ENCODE measurements at places on chromosomes 16 and 17.
A peak's percentile ranks its signal among the peaks of the same experiment; 100 is the strongest.

DNA sequence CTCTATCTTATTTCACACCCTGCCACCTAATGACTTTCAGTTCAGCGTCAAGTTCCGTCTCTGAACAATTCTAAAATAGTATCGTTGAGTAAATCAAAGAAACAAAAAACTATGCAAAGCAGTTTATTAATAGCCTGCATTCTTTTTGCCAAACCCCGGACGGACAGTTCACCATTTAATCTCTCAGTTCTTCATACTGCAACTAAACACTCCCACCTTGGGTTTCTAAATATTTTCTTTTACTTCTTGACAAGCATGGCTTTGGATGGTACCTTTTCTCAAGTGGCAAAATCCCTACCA is 1.2 kb downstream of the MYH11 start:
- DNase-seq: no peak

DNA sequence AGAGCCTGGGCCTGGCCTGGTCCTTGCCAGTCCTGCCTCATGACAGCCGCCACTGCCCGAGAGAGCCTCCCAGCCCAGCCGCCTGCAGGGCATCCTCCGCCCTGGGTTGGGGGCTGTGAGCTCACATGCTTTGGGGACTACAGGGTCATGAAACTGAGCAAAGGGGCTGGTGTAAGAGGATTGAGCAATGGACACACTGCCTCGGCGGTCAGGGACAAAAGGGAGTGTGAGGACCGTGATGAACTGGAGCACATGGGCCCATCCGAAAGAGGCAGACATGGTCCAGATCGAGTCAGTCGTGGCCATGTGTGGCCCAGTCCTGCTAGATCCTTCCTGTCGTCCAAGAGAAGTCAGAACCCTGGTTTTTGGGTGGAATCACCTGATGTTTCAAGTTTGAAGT is 52.3 kb downstream of the GSG1L start:
- DNase-seq: no peak

- DNase-seq: no peak
Measured at GRCh38 chr17:304461-304860, 48.1 kb downstream of the RPH3AL start.

DNA sequence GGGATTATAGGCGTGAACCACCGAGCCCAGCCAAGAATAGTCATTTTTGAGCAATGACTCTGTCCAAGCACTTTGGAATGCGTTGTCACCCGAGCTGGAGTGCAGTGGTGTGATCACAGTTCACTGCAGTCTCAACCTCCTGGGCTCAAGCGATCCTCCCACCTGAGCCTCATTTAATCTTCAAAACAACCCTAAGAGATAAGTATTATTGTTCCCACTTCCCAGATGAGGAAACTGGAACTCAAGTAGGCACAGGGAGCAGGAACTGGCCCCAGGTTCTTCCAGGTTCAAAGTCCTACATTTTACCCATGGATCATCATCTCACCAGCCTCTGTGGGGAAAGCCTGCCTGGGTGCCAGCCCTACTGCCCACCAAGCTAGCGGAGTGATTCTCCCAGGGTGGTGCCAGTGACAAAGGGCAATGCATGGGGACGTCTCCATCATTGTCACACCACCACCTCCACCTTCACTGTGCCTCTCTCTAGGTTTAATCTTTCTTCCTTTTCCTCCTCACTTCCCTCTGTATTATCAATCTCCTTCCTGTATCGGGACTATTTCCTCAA is 11.3 kb upstream of the RNF157 start:
- no peak for DNase-seq

- DNase-seq: no peak
Measured at GRCh38 chr16:85174871-85175723, 62.8 kb upstream of the CIBAR2 start.

- DNase-seq: no peak
Measured at GRCh38 chr17:42141382-42141781, 13.4 kb downstream of the RAB5C start.

GRCh38 chr17:19534562-19535149 is 1.0 kb downstream of the SLC47A1 start:
- no peak for DNase-seq

DNA sequence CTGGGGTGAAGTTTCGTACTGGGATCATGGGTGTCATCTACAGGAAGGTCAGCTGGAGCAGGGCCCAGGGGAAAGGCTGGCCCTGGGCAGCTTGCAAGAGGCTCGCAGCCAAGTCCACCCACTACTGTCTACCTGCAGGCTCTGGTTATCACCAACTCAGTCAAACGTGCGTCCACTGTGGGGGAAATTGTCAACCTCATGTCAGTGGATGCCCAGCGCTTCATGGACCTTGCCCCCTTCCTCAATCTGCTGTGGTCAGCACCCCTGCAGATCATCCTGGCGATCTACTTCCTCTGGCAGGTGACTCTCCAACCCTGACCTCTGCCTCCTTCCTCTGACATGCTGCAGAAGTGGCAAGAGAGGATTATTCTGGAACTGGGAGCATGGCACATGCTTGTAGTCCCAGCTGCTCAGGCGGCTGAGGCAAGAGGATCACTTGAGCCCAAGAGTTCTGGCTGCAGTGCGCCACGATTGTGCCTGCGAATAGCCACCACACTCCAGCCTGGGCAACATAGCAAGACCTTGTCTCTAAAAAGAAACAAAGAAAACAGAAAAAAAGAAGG is 29.2 kb downstream of the ABCC3 start:
- DNase-seq: no peak

- no peak for DNase-seq
Measured at GRCh38 chr17:73539166-73539565, 105.1 kb downstream of the SDK2 start.

DNA sequence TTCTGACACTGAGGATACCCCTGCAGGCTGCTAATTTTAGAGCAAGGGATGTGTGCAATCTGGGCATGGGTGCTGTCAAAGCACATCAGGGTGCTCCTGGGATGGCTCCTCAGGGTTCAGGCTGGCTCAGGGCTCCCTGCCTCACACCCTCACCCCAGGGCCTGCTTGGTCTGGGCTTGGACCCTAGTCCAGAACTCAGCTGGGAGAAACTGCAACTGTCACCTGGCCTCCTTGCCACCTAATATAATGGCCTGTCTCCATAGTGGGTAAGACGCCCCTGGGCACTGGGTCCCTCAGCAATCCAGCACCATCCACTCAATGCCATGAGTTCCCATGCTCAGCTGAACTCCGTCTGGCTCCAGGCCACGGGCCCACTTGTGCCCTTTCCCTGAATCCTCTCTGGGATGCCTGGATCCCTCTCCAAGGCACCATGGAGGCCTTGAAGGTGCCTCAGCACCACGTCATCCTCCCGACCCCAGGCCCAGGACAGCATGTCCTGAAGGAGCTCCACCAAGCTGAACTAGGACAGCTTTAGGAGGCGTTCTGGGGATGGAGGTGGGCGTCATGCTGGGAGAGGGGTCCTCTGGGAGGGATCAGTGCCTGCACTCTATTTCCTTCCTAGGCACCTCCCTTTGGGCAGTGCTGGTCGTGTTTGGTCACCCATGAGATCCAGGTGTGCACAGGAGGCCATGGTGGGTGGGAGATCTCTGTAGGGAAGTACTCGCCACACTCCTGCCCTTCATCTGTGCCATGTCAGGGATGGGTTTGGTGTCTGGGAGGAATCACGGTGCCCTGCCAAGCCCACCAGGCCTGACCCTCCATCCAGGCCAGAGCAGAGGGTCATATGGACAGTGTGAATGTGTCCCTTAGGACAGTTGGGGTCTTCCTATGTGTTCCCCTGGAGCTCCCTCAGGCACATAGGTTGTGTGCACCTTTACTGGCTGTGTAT is 1688.4 kb downstream of the TP53TG3F start:
- no peak for DNase-seq

- DNase-seq: no peak
Measured at GRCh38 chr16:68659412-68660358, 14.6 kb downstream of the CDH3 start.

DNA sequence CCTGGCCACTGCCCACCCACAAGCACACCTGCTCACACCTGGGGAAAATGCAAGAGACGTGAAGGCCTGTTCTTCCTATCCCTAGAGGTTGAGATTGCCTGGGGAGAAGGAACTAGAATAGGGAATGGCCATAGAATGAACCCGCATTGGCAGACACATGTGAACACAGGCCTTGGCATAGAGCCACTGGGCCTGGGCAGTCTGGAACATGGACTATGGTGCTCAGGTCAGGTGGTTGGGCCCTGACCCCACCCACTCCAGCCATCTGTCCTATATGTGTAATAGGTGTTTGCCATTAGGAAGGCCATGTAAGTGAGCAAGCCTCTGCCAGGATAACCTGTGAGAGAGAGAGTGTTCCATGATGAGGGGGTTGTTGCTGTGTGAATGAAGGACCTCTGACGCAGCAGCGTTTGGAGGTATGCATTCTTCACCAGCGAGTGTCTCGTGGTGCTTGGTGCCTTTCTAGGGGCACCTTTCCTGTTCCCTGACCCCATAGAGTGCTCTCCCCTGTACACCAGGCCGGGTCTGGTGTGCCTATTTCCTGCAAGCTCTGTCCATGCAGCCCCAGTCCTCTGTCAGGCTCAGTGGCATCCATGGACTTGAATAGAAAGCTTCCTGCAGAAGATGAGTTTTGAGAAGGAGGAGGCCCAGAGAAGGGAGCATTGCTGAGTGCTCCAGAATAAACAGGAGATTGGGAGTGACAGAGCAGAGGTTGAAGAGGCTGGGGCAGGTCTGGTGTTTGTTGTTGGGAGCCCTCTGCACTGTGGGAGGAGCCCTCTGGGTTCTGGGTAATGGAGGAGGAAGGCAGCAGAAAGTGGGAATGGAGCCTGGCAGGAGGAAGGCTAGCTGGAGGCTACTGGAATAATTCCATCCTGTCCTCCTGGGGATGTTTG is 15.6 kb downstream of the CTRL start:
- no peak for DNase-seq

GRCh38 chr17:79341222-79341780 is 266.7 kb downstream of the ENGASE start:
- DNase-seq: no peak

DNA sequence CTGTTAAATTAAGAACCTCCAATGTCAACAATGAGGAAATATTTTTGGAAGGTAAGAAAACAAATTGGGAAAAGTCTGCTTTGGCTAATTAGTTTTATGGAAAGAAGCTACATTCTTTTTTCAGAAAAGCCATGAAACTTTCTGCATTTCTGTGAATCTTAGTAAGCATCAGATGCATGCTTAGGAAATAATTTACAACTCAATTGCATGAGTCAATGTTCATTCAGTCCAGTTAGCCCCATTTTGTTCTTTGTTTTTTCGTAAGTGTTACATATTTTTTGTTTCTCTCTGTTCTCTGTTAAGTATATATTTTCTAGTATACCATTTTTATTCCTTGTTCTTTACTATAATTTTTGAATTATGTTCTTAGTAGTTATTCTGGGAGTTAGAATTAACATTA is 195.2 kb upstream of the KIF2B start:
- no peak for DNase-seq

DNA sequence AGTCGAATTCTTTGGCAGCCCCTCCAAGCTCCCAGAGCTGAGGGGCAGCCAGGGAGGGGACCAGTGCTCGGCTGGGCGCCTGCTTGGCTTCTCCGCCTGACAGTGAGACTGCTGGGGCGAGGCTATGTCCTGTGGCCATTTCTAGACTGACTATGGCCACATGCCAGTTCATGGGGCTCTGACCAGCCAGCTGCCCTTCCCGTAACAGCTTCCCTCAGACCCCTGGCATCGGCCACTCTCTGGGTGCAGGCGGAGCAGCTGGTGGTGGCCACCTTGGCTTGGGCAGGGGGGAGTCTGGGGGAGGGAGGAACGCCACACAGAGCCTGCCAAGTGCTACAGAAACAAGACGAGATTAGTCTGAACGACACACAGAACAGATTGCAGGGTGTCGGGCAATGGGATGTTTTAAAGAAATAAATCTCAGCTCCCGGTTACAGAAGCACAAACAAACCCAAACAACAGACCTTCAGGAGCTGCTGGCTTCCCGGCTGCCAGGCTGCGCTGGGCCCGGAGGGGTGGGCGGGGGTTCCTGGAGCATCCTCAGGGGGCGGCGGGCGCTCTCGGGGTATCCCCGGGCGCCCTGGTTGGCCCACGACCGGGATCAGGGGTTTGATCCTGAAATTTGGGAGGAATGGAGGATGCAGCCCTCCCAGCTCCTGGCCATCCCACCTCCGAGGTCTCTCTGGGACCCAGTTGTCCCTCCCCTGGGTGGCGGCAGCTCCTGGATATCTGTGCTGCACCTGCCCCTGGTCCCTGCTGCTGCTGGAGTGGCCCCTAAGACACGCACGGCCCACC is 34.5 kb downstream of the TBC1D16 start:
- no peak for DNase-seq

DNA sequence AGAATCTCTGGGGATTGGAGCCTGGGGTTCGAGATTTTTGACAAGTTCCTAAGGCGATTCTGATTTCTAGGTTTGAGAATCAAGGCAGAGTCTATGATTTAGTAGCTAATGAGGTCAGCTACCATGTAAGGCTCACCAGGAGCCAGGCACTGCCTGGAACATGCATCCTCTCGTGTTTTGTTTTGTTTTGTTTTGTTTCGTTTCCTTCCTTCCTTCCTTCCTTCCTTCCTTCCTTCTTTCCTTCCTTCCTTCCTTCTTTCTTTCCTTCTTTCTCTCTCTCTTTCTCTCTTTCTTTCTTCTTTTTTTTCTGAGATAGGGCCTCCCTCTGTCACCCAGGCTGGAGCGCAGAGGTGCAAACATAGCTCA is 39.1 kb downstream of the SRCIN1 start:
- DNase-seq: no peak

GRCh38 chr17:66514227-66514806 is 211.9 kb downstream of the PRKCA start:
- no peak for DNase-seq

DNA sequence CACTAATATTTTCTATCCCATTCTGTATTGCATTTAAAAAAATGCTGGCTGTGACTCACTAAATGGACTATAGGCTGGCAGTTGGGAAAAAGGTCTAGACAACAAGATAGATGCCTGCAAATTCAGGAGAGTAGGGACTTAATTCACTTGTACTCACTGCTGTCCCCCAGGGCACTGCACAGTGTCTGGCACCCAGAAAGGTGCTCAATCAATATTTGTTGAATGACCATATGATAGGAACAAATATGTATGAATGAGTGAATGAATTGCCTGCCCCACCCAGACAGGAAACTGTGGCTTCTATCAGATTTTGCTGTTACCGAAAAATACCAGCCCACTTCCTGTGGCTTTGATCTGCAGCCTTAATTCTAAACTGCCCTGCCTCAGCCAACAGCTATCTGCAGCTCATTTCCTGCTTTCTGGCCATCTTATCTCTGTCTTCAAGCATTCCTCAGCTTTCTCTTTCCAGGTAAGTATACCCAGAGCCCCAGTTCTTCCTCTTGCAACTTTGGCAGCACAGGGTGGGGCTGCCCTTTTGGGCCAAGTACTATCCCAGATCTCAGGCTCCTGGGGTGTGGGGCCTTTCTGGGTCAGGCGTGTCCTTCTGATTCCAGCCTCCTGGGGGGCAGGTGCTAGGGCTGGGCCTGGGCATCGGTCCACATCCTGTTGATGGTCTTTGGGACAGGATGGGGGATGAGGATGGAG is 15.3 kb upstream of the TNS4 start:
- peak; percentile 47 for DNase-seq

All from activated CD4-positive, alpha-beta T cell treated with anti-CD3 and anti-CD28 coated beads, Interleukin-2, amount 50 U/mL, for 48 hours (primary cell).